ENCODE measurements at places on chromosomes 12 and 14.

DNA sequence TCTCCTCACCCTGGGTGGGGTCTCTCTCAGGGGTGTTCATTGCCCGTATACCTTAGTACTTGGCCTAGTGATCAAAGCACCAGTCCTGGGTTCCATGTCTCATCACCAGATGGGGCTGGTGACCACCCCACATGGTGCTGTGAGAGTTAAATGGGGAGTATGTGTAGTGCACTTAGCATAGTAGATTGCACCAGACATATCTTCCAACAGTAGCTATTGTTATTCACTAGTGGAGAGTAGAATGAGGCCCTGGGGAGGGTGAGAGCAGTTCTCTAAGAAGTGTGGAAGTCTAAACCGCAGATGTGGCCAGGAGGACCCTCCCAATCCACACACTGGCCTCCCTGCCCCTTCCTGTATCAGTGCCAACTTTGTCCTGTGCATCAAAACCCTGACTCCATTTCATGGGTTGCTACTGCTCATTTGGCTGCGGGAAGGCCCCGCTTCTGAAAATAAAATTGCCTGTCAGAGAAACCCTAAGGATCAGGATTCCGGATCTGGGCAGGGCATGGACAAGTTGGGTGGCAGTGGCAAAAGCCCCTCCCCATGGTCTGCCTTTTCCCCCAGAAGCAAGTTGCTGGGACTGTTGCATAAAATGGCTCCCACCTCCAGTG, 4.4 kb downstream of the CD9 start:
- no peak for DNase-seq

- DNase-seq, result no peak
Measured at GRCh38 chr12:55816881-55817344, 611 bp downstream of the SARNP start.

GRCh38 chr12:12912711-12913110, 21.3 kb downstream of the GPRC5A start:
- DNase-seq, result no peak

DNA sequence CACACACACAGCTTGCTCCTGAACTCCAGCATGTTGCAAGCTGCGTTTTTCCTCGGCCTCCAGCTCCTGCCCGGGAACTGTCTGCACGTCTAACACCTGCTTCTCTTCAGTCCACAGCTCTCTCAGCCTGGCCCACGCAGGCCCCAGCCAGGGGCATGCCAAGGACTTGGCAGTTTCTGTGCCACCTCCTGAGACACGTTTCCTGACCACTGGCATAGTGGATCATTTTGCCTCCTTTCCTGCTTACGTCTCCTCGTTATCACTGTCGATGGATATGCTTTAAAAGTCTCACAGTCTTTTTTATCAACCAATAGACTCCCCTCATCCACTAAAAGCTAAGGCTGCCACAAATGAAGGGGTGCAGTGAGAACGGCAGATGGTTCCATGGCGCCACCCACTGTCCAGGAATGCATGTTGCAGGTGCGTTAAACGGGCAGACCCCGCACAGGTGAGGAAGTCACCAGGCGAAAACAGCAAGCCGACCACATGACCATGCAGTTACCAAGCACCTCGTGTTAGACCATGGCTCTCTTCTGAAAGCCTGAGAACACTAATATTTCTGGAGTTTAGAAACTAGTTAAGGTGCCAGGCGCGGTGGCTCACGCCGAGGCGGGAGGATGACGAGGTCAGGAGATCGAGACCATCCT, 14.7 kb upstream of the TEAD4 start:
- no peak for DNase-seq

GRCh38 chr14:50762001-50762930, 68.7 kb downstream of the NIN start:
- DNase-seq, result no peak

DNA sequence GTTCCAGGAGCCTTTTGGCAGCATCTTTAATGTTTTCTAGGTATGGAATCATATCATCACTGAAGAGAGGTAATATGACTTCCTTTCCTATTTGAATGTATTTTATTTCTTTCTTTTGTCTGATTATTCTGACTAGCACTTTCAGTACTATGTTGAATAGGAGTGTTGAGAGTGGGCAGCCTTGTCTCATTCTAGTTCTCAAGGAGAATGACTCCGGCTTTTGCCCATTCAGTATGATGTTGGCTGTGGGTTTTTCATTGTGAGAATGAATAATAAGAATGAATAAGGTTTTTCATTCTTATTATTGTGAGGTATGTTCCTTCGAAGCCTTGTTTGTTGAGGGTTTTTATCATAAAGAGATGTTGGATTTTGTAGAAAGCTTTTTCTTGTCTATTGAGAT, 98.9 kb downstream of the GPHN start:
- DNase-seq, result no peak

GRCh38 chr14:78195431-78195830, 25.3 kb downstream of the NRXN3 start:
- DNase-seq, result no peak

GRCh38 chr12:130634866-130635265, 81.2 kb downstream of the RIMBP2 start:
- no peak for DNase-seq

DNA sequence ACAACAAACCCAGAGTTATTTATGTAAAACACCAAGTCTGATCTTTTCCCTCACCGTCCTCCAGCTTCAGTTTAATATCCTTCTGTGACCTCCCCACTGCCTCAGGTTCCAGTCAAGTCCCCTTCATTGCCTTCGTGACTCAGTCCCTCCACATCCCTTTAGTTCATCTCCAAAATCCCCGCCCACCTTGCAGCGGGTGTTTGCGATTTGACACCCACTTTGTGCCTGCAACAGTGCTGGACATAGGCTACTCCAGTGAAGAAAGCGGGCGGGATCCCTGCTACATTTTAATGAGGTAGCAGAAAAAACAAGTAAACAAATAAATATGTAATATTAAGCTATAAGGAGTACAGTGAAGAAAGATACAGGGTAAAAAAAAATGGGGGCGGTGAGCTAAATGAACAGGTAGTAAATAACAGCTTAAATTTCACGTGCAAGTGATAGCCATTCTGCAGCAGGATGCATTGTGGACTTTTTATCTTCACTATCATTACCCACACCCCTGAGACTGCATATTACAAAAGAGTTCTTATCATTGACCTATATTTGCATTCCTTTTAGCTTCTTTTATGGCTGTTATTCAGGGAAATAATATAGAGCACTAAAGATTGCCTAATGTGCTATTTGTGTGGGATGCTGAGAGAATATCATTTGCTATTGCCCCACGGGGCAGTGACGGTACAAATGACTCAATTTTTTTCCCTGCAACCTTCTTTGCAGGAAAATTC, 222.8 kb upstream of the NUDT4 start:
- no peak for DNase-seq

GRCh38 chr12:113886721-113887120, 79.4 kb downstream of the RBM19 start:
- no peak for DNase-seq

DNA sequence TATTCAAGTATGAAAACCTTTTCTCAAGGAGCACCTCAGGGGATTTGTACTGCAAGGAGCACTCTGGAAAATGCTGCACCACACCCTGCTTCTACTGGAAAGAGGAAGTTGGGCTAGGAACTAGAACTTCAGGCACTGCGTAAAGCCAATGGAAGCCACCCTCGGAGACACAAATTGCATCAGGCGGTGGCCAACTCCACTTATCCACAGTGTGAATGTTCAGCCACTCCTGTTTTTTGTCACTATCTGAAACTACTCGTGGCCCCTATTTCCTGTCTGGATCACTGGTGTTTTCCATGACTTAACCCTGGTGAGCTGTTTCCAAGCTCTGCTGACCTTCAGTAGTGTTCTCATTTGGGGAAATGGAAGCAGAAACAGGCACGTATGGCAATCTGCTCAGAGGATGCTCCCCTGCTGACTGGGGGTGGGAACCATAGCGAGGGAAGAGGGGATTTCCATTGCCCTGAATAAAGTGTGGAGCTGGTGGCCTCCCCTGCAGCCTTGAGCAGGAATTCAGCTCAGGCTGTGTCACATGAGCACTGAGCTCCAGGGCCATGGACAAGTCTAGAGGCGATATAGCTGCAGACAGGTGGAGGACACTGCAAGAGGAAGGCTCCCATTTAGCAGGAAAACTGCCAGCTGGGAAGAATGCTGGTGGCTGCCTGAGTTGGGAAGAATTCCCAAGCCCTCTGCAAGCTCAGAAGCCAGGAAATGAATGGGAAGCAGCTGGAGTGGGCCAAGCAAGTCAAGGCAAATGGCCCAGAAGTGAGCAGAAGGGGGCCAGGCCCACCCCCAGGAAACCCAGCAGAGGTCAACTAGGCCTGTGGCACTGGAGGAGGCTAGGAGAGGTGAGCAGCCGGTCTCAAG, 50.5 kb upstream of the RAP1B start:
- peak; percentile 36 for DNase-seq

- DNase-seq, result no peak
Measured at GRCh38 chr14:22007363-22007762, 333.7 kb upstream of the OR4E1 start.

GRCh38 chr12:11877869-11878780, 192.6 kb upstream of the BCL2L14 start:
- DNase-seq, result no peak

GRCh38 chr14:77882098-77882497, 82.2 kb downstream of the ADCK1 start:
- no peak for DNase-seq

DNA sequence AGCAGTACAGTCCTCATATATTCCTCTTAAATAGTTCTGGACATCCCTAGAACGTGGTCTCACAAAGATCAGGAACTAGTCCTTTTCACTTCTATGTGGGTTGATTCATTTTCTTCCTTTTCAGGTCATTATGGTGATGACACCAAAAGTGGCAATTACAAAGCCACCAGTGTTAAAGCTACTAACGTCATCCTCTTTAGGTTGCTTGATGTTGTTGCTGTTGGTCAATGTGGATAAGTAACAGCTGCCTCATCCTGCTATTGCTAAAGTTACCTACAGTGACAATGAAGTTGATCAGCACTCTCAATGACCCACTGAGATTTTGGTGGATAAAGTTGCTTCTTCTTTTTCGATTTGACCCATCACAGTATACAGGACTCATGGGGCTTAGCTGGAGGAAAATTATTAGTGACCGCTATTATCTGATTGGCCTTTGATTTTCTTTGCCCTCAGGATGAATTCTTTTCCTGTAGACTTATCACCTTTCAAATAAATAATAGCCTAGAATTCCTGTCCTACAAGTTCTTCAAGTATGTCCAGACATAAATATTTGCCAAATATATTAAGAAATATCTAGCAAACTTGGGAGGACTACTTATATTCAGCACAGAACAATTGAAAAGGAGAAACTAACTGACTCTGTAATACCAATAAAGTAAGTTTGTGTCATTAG, 54.0 kb upstream of the ATP2B1 start:
- no peak for DNase-seq

DNA sequence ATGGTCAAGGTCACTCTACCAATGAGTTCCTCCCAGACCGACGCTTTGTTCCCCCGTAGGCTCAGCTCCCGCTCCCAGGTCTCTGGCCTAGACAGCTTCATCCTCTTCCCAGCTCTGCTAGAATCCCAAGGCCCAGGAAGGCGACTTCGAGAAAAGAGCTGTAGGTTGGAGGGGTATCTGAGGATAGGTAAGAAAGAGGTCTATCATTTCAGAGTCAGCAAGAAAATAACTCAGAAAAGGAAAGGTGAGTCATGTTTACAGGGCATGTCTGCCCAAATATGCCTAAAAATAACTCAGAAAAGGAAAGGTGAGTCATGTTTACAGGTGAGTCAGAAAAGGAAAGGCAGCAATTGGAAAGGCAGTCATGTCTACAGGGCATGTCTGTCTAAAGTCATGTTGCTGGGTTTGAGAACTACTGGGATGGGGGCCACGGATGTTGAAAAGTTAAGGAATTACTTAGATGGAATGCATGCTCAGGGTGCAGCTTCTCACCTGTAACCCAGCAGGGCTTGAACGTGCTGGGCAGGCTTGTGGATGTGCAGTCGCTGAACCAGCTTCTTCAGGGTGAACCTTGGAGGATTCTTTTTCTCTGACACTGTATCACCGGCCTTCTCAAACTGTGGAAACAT, 12.2 kb downstream of the TEP1 start:
- no peak for DNase-seq

DNA sequence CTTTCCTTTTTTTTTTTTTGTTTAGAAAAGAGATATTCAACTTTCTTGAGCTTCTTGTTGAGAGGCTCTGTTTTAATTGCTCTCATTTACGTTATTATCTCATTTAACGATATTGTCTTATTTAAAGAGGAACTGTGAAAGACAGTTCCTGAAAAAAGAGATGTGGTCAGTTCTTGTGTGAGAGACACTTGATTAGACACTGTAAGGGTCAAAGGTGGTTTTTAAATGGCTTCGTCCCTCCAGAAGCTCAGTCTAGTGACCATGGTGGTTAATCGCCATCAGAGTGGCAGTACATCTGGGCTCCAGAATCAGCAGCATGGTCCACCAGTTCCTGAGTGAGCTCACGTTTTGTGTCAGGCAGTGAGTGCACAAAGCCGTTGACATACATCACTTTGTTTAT, 57.9 kb upstream of the KCNA5 start:
- DNase-seq, result no peak

DNA sequence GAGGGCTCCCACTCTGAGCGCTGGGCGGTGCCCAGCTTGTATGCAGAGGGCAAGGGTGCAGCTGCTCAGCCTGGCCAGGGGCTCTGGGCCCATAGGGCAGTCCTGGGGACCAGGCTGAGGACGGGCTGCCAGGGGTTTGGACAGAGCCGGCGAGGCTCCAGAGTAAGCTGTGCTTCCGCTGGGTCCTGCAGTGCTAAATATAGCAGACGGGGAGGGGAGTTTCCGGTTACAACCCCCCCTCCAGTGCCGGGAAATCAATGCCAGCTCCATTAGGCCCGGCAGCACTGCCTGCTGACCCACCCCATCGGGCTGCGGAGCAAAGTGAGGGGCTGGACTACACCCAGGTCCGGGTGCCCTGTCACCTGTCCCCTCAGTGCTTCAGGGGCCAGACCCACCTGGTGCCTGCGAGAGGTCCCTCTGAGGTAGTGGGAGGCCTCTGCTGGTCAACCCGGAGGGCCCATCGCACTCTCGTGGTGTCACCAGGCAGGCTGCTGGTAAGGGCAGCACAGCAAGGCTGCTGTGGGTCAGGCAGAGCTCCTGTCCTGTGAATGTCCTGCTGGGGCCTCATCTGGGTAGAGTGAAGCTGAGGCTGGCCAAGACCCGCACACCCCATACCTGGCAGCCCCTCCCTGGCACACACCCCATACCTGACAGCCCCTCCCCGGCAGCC, 2.6 kb upstream of the JAG2 start:
- DNase-seq, result no peak

DNA sequence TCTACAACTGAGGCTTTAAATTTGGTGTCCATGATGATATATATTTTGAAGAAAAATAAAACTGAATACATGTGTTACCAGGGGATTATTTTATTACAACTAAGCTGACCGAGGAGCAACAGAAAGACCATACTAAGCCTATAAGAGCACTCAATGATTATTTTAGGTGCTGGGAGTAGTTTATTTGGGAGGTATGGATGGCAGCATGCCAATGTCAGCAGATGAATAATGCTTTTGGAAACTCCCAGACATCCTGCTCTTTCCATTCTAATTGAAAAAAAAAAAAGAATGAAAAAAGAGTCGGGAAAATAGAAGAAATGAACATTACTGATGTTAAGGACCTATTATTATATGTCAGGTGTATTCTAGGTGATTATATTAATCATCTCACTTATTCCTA, 441.2 kb downstream of the BTG1 start:
- DNase-seq, result no peak

GRCh38 chr14:55125403-55125802, 3.6 kb upstream of the LGALS3 start:
- DNase-seq, result peak; percentile 34
